ENCODE measurements at places on chromosomes 1 and 21.

DNA sequence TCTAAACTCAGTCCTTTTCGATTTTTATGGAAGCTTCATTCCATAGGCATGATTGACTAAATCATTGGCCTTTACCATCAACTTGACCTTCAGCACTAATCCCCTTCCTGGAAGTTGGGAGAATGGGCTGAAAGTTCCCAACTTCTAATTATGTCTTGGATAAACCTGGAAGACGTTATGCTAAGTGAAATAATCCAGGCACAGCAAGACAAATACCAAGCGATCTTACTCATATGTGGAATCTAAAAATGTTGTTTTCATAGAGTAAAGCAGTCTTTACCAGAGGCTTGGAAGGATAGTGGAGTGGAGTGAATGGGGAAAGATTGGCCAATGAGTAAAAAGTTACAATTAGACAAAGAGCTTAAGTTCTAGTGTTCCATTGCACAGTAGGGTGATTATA lies 1453.2 kb downstream of the PLA2G4A start:
- no peak for DNase-seq

DNA sequence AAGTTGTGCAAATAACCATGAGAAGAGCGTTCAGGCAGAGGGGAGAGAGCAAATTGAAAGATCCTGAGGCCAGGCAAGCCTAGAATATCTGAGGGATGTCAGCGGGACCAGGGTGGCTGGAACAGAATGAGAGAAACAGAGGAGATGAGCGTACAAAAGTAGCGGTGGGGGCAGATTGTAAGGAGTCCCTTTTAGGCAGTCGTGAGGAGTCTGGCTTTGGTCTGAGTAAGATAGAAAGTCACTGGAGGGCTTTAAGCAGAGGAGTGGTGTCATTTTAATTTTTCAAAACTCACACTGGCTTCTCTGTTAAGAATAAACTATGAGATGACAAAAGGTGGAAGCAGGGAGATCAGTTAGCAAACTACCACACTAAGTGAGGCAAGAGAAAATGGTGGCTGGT lies 24.2 kb downstream of the ATP5PF start:
- DNase-seq = no peak

GRCh38 chr1:232421143-232421796 lies 208.7 kb downstream of the SIPA1L2 start:
- no peak for DNase-seq

DNA sequence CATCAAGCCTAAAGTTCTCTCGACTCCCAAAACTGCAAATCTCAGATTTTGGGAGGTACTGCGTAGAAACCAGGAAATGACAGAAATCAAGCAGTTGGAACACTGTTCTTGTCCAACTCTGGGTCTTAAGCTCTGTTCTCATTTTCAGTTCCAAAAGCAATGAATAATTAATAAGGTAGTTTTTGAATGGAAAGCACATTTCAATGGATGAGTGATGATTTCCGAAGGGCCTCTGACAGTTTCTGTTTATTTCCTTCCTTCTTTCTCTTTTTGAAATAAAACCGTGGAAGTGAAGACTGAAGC lies 20.9 kb upstream of the TARBP1 start:
- no peak for DNase-seq

DNA sequence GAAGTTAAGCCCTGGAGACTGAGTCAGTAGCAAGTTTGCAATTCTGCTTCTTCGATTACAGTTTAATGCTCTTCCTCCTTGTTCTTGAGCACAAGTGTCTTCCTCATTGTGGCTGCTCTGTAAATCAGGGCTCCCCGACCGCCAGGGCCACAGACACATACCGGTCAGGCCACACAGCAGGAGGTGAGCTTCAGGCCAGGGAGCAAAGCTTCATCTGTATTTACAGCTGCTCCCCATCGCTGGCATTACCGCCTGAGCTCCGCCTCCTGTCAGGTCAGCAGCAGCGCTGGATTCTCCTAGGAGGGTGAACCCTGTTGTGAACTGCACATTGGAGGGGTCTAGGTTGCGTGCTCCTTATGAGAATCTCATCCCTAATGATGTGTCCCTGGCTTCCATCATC lies 1.7 kb upstream of the TRAPPC10 start:
- DNase-seq = no peak

GRCh38 chr1:182587666-182588499 lies 1.2 kb downstream of the RNASEL start:
- DNase-seq = no peak

DNA sequence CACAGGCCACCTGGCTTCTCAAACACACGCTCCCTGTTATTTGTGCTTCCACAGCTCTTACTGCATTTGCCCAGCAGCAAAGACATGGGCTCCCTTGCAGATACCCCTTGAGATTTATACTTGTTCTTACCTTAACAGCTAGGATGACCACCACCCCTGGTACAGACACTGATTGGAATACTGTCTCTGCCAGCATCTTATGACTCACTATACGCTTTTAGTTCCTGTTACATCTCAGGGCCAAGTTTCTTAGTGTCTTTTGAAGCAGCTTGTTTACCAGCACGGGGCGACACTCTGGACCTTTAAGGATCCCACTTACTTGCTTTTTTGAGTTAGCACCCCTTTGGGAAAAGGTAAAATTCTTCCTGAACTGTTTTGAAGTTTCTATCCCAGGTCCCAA lies 874.8 kb downstream of the KCNT2 start:
- no peak for DNase-seq

DNA sequence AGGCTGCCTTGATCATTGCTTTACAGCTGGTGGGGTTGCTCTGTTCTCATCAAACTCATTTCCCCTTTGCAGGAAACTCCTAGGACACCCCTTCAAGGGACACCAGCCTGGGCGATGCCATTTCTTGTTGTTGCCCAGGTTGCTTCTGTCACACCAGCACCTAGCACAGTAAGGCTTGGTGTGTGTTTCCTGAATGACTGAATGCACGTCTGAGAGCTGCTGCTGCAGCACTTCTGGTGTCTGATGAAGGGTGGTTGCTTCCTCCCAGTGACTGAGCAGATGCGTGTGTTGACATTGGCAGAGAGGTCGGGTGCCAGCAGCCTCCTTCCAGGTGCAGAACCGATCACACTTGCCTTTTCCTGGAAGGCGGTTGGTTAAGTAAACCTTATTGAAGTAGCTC lies 477.4 kb downstream of the CAMTA1 start:
- DNase-seq = no peak

- DNase-seq = no peak
Measured at GRCh38 chr1:157806431-157807149, 13.3 kb downstream of the FCRL1 start.

DNA sequence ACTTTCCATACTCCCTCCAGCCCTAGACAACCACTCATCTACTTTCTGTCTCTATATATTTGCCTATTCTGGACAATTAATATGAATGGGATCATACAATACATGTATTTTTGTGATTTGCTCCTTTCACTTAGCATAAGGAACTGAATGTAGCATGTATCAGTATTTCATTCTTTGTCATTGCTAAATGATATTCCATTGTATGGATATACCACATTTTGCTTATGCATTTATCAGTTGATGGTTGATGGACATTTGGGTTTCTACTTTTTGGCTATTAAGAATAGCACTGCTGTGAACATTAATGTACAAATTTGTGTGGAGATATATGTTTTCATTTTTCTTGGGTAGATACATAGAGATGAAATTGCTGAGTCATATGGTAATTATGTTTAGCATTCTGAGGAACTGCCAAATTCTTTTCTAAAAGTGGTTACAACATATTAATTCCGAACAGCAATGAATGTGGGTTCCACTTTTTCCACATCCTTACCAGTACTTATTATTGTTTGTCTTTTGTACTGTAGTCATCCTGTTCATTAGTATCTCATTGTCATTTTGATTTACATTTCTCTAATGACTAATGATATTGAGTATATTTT lies 121.0 kb downstream of the LRRC40 start:
- DNase-seq = no peak

DNA sequence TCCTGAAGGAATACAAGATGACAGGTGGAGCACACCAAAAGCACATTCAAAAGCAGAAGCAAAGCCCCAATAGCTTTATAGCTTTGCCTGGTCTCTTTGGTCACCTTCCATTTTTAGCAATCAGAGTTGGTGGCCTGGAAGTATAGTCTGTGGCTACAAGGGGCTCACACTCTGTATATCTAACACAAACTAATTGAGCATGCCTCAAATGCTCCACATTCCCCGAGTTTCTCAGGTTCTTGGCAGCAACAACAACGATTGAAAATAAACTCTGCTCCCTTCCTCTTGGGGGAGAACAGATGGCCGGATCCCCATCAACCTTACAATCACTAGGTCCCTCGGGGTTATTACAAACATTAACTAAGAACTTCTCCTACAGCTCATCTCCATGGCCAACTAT lies 24.9 kb upstream of the TADA1 start:
- peak; percentile 79 for DNase-seq

- peak; percentile 62 for DNase-seq
Measured at GRCh38 chr21:42513985-42514882, 582 bp downstream of the SLC37A1 start.

DNA sequence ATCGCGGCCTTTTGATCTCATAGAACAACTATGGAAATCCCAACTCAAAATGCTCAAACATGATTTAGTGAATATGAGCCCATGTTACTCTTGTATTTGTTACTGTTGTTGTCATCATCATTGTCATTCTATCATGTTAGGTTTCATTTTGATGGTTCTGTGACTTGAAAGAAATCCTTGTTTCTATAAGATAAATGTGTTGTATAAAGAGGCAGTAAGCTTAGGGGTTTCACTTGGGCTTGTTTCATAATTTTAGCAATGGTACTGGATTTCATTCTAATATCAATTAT lies 15.3 kb upstream of the GBP5 start:
- no peak for DNase-seq

- DNase-seq = peak; percentile 53
Measured at GRCh38 chr1:243312952-243313634, 57.3 kb downstream of the SDCCAG8 start.

- DNase-seq = peak; percentile 11
Measured at GRCh38 chr1:10667861-10668761, 128.3 kb downstream of the CASZ1 start.

- no peak for DNase-seq
Measured at GRCh38 chr1:5970610-5971273, 21.5 kb downstream of the NPHP4 start.

DNA sequence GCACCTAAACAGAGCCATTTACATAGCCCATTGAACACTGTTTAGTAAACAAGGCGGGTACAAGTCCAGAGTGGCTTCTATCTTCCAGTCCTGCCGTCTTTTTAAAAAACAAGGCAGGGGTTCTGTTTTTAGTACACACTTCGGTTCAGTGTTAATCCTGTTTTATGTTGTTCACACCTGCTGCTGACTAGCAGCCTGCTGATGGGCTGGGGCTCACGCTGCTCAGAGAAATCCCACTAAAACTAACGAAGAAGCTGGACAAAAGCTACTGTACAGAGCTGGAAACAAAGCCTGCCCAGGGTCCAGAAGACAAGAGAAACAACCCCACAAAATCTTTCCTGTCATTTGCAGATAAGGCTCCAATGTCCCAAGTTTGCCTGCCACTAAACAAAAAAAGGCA lies 13.2 kb downstream of the ESRRG start:
- DNase-seq = no peak

DNA sequence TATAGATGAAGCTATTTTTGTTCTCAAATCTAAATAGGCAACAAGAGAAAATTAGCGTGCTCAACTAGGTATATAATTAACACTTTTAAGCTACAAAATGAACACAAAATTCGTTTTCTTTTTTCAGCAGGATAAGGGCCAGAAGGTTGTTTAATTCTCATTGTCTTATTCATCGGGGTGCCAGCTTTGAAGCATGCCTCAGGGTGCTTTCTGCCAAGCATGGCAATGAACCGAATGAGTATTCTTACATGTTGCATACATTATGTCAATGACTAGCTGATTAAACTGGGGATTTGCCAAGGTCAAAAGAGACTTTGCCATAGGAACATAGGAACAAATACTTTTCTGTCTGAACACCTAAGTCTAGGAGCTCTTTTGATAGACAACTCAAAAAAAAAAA lies 102.0 kb upstream of the MAP1LC3C start:
- no peak for DNase-seq

DNA sequence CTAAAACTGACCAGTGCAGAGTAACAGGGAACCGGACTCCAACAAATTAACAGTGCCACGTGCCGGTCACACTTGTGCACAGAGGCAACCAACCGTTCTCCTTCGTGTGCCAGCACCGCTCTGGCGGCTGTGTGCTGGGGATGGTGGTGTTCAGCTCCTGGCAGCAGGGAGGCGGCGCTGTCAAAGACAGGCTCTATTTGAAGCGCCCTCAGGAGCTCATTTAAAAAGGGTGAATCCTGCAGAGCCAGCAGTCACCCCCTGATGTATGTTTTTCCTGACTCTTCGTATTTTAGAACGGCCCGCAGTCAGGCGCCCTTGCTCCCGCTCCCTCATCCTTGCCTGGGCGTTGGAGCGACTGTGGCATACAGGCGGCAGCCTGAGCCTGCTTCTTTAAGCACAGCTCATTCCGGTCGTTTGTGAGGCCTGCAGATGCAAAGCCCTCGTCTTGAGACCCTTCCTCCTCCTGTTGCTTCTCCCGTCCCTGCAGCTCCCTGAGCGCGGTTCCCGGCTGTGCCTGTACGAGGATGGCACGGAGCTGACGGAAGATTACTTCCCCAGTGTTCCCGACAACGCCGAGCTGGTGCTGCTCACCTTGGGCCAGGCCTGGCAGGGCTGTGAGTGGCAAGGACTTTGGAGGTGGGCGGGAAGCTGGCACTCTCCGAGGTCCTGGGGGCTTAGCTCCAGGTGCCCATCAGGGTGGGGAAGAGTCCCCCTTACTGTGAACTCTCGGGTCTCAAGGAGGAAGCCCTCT lies 1.1 kb downstream of the DFFB start:
- DNase-seq = peak; percentile 68

- DNase-seq = no peak
Measured at GRCh38 chr21:38341546-38342012, 84.8 kb downstream of the KCNJ15 start.

GRCh38 chr1:59971464-59971911 lies 44.9 kb upstream of the CYP2J2 start:
- DNase-seq = peak; percentile 90

- DNase-seq = peak; percentile 44
Measured at GRCh38 chr1:22903113-22903512, 69.6 kb downstream of the LACTBL1 start.

GRCh38 chr1:24420547-24420946 lies 4.9 kb downstream of the NIPAL3 start:
- no peak for DNase-seq

GRCh38 chr1:86950712-86951419 lies 36.4 kb downstream of the HS2ST1 start:
- DNase-seq = peak; percentile 36

GRCh38 chr1:116260115-116260514 lies 112.9 kb upstream of the ATP1A1 start:
- DNase-seq = no peak

DNA sequence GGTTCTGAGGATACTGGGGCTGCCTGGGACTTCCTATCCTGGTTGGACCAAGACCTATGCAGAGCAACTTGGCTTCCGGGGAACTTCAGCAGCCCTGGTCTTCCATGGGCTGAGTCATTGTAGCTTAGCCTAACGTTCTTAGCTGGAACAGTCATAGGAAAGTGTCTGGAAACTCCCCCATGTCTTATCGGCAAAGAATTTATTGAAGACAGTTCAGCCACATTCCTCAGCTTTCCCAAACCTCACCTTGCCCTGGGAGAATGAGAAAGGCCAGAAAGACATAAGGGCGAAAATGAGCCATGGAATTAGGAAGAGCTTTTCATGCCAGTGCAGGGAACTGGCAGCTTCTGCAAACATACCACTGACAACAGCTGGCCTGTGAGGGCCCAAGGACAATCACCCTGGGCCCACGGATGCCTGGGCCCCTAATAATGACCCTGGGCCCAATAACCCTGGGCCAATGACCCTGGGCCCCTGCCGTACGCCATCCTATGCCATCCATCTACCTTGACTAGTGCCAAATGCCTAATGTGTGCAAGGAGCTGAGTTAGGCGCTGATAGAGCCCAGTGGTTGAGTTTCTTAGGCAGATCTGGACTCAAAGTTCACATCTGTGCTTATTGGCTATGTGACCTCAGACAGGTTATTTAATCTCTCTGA lies 114.4 kb upstream of the GADD45A start:
- peak; percentile 91 for DNase-seq
